IMR-90 (cell line): ENCODE measurements at places on chromosomes 4 and X. TPM values are rescaled to one million over a fixed set of nuclear protein-coding genes. Genes with fewer than 3 reads are reported as not detected.

ZNF157 gene
- polyA plus RNA-seq = not detected in 2 replicates

DNA sequence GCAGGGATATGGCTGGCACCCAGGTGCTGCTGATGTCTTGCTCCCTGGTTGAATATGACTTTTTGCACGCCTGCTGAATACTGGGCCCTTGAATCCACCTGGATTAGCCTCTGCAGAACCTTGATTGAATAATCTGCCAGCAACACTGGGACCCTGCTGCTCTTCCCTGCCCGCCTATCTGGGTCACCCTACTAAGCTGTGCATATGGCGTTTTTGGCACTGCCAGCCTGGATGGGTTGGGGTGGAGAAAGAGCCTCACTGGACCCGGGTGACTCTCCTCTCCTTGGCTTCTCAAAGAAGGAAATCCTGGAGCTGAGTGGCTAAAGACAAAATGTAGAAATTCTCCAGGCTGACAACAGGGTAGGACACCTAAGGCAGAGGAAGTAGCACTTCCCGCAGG is 100.0 kb downstream of the MAOA start:
- DNase-seq = no peak

- DNase-seq = peak; percentile 3
Measured at GRCh38 chr4:47270201-47270888, 193.2 kb downstream of the COMMD8 start.

DNA sequence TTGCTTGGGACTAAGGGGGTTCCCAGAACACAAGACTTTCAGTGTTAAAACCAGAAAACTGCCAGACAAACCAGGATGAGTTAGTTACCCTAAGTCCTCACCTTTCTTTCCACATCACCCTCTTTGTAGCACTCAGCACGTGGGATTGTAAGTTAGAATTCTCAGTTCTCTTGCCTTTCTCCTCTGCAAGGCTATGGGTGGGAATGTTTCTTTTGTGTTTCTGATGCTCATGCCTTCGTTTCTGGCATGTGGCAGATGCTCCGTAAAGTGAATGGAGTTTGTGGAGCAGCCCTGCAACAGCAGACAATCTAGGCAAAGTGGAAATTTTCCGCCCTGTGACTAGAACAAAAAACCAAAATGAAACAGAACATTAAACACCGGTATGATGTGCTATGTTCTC is 64.7 kb upstream of the SPP1 start:
- no peak for DNase-seq

- no peak for DNase-seq
Measured at GRCh38 chrX:41082783-41083182, 2.5 kb upstream of the USP9X start.
